NCI-H510A (cell line): ENCODE measurements at places on chromosomes 3 and 15.

GRCh38 chr15:42215913-42216829, 8.1 kb upstream of the VPS39 start:
- DNase-seq = no peak

GRCh38 chr3:100779480-100779879, 70.2 kb downstream of the TFG start:
- DNase-seq = no peak

DNA sequence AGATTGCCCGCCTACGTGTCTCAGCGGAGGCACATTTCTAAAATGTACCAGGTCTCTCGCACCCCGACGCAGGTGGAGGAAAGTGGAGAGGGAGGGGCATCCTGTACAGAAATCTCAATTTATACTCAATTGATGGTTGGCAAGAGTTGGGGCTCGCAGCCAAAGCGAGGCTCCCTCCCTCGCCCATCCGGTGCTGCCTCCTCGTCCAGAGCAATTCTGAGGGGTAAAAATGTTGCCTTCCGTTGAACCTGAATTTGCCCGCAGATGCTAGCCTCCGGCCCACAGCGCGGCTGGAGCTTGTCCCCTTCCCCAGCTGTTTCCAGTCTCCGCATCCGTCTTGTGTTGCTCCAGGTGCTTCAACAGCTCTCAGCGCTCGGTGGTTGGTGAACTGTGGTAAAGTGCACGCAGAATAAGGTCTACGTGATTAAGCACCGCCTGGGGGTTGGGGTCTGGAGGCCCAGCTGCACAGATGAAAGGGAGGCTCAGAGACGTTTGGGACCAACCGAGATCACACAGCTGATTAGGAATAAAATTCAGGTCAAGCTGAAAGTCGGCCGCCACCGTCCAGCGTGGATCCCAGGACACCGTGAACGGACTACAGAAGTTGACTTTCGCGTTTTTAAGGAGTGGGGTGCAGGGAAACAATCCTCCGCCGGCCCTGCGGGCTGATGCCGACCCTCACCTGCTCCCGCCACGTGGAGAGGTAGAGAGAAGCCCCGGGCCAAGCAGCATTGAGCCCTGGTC, 846 bp upstream of the POLG start:
- DNase-seq = peak; percentile 52

GRCh38 chr15:91304786-91305185, 204.7 kb downstream of the SV2B start:
- no peak for DNase-seq

DNA sequence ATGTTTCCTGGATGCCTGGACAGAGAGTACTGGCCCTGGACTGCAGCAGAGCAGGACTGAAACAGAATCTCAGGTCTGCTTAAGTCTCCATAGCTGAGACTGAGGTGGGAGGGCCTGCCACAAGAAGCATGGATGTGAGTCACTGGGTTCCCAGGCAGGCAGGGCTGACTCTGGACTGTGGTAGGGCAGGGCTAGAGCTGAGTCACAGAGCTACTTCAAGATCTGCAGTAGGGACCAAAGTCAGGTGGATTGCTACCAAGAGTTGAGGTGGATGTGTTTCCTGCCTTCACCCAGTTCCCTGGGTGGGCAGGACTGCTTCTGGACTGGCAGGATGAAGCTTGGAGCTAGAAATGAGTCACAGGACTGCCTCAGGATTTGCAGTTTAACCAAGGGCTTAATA, 282.9 kb downstream of the AGBL1 start:
- no peak for DNase-seq

GRCh38 chr3:8416965-8417364, 84.7 kb upstream of the LMCD1 start:
- no peak for DNase-seq

DNA sequence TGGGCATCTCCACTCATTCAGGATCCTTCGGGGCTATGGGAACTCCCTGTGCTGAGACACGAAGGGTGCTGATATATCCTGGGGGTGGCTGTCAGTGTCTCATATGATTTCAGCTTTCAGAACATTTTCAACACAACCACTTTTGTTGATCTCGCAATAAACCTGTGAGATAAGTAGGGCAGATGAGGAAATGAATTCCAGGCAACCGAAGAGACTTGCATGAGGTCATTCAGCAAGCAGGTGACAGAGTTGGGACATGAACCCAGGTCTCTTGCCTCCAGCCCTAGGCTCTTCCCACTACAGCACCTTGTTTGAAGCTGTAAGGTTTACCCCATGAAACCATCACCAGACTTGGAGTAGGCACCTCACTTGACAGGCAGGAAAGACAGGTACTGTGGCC, 16.6 kb downstream of the DUOX1 start:
- no peak for DNase-seq

DNA sequence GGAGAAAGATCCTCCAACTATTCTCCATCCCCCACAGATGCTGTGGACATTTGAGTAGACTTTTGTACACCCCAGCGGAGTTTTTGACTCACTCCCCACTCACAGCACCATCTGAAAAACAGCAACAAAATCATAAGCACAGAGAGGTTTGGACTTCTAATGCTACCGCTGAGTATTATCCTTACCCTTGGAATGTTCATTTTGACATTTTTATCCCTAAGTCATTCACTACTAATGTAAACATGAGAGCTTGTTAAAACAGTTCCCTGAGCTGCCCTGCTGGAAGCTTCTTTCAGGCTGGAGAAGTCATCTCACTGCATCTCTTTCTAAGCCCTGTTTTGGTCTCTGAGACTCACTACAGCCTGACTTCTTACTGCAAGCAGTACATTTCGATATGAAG, 1045.9 kb downstream of the MCTP2 start:
- DNase-seq = no peak
